AG09309 (cell line): ENCODE measurements at places on chromosomes 2 and 18.

GRCh38 chr2:200732866-200733265 is 78.8 kb upstream of the BZW1 start:
- DNase-seq = no peak

- no peak for DNase-seq
These were observed 73.3 kb downstream of the NAB1 start for GRCh38 chr2:190722061-190722759.

- no peak for DNase-seq
These were observed 1.1 kb downstream of the KANSL1L start for GRCh38 chr2:210170196-210170445.

GRCh38 chr18:37559194-37559593 is 6.4 kb downstream of the CELF4 start:
- no peak for DNase-seq

- DNase-seq = no peak
These were observed 110.9 kb downstream of the BCL2 start for GRCh38 chr18:63208676-63209075.

DNA sequence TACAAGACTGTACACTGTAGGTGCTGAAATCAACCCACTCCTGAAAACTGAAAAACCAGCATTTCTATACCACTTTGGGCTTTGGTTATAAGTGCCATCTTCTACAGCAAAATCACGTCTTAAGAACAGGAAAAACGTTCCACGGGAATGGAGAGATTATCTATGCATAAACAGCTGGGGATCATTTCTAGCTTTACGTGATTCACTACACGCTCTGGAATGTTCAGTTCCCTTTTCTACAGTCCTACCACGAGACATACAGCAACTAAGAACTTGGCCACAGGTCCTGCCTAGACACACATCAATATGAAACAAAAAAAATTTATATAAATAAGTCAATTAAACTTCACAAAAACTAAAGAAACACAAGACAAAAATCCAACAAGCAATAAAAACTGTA is 3.6 kb downstream of the CXCR4 start:
- DNase-seq = no peak

- DNase-seq = no peak
These were observed 38.2 kb downstream of the CUL3 start for GRCh38 chr2:224546926-224547325.

DNA sequence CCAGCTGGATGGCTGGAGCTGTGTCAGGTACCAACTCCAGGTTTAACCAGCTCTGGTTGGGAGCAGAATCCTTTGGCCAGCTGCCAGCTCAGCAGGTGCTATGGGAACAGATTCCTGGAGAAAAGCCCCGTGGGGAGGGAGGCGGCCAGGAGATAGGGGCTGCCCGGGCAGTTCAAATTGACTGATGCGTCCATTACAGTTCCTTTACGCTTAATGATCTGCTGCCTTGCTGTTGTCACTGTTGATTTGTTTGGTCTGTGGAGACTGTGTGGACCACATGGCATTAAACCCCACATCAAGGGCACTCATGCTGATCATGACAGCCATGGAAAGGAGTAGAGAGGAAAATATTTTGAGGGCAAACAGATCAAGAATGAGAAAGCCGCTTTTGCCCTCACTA is 200.0 kb downstream of the TSN start:
- DNase-seq = no peak

DNA sequence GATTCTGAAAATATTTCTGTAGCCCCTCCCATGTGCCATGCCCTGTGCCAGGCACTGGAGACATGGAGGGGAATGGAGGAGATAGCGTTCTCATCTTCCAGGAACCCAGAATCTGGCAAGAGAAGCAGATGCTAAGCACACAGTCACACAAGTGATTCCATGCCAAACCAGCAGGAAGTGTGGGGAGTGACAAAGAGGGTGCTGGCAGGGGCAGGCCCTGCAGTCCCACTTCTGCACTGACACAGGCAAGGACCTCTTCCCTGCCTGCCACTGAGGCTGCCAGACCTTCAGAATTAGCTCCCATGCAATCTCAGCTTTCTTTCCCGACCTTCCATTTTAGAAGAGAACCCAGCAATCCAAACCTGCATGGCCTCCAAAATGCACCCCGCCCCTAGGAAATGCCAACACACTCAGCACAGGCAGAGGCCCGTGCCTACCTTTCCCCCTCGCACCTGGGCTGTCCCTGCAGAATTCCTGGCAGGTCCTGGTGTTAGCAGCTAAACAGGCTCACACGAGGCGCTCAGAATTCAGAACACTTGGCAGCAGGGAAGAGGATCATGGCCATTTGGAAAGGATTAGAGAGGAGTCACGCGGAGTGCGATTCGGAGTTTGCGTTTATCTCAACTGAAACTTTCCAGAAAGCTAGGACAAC is 155.3 kb downstream of the MSH2 start:
- no peak for DNase-seq

DNA sequence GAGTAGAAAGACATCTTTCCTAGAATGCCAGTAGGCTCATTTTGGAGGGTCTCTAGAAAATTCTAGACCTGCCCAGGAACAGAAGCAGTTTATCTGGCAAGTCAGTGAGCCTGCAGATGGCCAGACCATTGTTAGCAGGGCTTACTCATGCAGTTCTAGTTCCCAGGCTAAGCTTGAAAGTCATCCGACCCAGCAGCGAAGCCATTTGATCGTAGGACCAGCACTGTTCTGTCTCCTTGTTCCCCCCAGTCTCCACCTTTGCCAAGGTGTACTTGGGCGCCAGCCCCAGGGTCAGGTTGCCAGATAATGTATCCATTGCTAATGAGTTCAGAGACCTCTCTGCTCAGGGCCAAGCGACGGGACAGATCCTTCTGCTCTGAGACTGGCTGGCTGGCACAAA is 70.1 kb downstream of the EPAS1 start:
- no peak for DNase-seq

- DNase-seq = peak; percentile 1
These were observed 678.8 kb downstream of the KCNJ3 start for GRCh38 chr2:155377266-155377680.

DNA sequence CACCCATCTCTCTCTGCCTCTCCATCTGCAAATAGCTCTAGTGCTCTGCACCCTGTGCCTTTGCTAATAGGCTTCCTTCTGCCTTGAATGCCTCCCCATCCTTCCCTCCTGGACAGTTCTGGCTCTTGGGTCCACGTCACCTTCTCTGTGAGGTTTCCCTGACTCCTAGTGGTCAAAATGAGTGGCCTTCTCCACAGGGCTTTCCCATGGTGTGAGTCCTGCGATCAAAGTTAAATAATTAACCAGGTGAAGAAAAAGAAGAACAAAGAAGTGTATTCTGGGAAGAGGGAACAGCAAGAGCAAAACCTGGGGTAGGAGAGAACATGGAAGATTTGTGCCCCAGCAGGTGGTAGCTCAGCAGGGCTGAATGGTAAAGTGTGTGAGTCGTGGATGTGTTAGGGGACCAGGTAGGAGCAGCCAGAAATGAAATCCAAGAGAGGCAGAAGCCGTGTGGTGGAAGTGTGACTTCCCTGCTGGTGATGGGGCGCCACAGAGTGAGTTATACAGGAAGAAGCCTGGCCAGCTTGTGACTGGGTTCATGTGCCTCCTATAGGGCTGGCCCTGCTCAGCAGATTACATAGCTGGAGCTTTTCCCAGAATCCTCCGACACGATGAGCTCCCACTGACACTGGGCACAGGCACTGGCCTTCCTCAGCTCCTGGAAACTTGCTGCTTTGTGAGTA is 93.8 kb upstream of the LDAH start:
- no peak for DNase-seq

GRCh38 chr2:183244300-183244844 is 120.1 kb downstream of the NUP35 start:
- no peak for DNase-seq

DNA sequence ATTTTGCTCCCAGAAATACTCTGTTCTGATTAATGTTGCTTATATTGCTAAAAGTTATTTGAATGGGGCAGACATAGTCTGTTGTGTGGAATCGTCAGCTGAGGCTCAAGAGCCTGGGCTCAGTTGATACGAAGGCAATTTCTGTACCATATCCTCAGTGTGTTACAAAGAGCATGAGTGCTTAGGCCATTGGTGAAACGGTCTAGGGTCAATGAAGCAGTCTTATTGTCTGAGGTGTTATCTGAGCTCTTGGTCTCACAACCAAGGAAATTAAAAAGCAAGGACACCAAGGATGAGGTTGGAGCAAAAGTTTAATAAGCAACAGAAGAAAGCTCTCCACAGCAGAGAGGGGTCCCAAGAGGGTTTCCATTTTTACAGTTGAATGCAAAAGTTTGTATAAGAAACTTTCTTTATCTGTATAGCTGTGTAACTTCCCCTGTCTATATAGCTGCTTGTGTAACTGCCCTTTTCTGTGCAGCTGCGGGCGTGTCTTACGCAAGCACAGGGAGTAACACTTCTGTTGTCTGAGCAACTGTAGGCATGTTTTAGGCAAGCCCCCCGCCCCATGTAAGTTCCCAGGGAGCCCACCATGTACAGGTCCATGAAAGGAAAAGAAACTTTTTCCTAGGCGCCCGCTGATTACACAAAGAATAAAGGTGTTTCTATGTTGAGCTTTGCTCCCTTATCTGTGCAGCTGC is 40.6 kb upstream of the DSC1 start:
- no peak for DNase-seq

DNA sequence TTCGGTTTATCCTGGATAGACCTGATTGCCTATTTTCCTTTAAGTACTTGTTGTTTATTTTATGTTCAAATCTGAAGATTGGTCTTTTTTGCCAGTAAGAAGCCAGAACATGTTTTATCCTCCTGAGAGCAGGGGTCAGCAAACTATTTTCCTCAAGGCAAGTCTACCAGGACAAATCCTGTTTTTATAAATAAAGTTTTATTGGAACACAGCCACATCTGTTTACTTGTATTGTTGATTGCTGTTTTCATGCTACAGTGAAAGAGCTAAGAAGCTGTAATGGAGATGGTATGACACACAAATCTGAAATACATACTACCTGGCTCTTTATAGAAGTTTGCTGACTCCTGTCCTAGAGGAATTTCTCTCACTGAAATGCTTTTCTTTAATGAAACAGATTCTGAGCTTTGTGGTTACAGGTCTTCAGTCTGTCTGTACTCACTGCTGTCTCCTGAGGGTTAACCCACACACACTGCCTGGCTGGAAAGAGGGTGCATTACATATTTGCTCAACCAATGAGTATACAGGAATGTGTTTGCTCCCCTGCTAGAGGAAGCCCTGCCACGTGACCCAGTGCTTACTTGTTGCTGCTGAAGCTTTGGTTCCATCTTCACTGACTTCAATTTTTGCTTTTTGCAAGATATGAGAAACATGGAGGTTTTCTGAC is 22.6 kb downstream of the MRPL44 start:
- DNase-seq = no peak

DNA sequence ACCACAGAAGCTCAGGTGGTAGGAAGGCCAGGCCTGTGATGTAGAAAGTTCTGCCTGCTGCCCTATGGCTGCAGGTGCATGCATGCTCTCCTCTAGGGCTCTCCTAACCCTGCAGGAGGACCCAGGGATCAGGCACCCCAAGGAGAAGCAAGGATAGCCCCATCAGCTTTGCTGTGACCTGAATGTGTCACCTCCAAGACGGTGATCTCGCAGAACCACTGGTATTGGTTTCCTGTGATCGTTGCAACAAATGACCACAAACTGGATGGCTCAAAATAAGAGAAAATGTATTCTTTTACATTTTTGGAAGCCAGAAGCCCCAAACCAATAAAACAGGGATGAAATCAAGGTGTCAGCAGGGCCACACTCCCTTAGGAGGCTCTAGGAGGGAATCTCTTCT is 327.3 kb downstream of the BCL11A start:
- DNase-seq = no peak

DNA sequence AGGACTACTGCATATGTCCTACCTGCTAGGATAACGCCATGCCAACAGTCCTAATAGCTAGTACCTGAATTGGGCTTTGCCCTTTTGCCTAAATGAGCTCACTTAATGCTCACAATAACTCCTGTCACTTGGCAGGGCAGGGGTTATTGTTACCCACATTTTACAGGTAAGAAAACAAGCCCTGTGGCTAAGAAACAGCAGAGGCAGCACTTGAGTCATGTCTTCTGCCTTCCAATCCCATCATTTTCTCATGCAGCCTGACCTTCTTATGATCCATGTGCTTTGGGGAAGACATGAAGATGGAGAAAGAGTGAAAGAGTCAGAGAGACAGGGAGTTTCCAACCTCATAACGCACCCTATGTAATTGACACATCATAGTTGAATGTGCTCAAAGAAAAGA is 33.6 kb upstream of the LPIN1 start:
- DNase-seq = no peak

DNA sequence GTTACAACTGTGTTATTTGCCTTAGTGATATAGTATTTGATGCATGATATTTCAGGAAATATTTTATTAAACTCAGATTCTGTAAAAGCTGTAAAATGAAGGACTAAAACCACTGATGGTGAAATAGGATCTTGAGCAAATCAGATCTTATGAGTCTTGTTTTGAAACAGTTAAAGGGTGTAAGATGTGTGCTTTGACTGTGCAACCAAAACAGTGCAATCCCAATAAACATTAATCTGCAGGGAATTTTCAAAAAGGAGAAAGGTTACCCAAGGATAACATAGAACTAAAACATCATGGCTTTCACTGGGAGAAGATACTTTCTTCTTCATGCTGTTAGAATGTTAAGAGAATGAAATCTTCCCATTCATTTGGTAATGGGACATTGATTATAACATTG is 378.7 kb downstream of the PARD3B start:
- peak; percentile 11 for DNase-seq

DNA sequence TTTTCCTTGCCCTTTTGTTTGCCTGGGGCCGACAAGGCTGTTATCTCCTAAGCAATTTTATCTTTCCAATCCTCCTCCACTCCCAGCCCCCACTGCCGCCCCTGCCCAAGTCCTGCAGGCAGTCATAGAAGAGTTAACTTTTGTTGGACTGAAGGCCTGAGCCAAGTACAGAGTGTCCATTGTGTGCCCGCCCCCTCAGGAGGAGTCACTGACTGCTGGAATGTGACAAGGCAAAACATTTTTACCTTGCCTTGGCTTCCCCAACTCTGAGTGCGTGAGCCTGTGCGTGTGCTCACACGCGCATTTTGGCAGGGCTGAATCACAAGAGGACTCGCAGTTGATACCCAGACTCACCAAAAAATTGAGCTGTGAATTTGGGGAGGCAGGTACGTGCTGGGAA is 16.2 kb downstream of the SETBP1 start:
- DNase-seq = no peak

- DNase-seq = no peak
These were observed at the start of gene TTR for GRCh38 chr18:31591628-31592027. Gene TTR (plus strand): TSS chr18:31591877. CDS start chr18:31591903, 26 bp downstream.
